ENCODE measurements at places on chromosomes 2 and 18. TPM values are rescaled to one million over a fixed set of nuclear protein-coding genes. Genes with fewer than 3 reads are reported as not detected.

Gene MFSD2B
- total RNA-seq, result 0.23 TPM

Gene DPYSL5
- 0.26 TPM for total RNA-seq

Gene L3MBTL4
- total RNA-seq, result 16.1 TPM

Gene SLC9A4
- 19.9 TPM for total RNA-seq

DNA sequence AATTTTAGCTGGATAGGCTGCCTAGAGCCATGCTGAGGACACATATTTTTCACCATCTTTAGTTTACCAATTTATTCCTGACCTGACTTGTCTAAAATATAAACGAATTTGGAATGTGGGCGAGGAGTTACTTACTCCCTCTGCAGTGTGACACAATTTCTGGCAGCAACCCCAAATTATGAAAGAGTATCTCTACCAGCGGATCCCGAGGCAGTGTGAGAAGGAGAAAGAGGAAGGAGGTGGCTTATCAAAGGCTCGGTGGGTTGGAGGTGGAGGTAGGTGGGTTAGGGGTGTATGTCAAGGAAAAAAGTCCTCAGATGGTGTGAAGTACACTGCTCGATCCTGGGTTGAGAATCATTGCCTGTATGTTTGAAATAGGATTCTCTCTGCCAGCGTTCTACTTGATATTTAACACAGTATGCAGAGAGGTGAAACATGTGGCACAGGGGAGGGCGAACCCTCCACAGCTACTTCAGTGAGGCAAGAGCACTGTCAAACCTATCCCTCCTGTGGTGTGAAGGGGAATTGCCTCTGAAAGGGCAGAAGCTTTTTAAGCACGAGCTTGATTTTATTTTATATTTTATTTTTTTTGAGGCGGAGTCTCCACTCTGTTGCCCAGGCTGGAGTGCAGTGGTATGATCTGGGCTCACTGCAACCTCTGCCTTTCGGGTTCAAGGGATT is 76.0 kb downstream of the RFTN2 start:
- no peak for DNase-seq

DNA sequence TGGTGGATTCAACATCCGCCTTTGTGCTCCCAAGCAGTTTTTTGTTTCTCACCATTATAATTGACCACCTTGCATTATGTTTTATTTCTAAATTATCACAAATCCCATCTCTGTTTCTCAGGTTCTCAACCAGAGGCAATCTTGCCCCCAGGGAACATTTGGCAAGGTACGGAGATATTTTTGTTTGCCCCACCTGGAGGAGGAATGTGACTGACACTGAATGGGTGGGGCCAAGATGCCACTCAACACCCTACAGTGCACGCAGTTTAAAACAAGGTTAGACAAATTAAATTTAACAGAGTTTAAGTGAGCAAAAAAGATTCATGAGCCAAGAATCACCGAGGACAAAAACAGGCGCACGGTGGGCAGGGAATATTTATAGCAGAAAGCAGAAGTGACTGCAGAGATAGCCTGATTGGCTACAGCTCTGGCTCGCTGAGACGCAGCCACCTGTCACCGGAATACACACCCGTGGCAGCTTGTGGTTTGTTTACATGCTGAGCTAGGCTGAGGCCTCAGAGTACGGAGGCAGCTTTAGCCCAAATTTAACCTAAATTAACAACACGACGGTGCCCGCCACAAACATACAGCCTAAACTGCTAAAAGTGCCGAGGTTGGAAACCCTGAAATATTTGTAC is 150.0 kb upstream of the ALKAL2 start:
- peak; percentile 40 for DNase-seq

GRCh38 chr2:230868161-230868946 is 3.6 kb downstream of the ITM2C start:
- DNase-seq, result no peak

Gene MAP3K19
- total RNA-seq, result not detected

Data from mucosa of gallbladder (tissue), 1 donor.